ENCODE measurements at places on chromosomes 6 and 20.

DNA sequence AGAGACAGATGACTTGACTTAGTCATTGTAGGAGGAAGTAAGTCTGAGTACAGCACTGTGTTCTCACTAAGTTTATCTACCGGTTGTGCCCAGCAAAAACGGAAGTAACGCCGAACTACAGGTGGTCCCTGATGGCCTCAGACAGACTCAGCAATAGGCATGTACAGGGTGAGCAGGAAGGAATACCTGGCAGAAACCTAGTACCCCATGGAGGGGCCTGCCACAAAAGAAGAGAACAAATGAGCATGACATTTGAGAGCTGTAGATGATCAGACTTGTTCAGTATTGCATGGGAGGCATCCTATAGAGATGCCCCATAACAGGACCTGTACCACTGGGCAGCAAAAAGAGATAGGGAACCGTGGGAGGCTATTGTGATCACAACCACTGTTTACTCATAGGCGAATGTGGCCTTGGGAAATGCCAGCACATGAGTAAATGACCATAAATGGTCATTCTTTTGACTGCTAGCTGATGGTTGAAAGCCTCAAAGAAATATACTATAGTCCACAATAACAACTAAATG lies 106.4 kb upstream of the TAB2 start:
- no peak for DNase-seq

- no peak for DNase-seq
Observed at GRCh38 chr6:87012035-87012434, 74.7 kb downstream of the HTR1E start.

- DNase-seq = no peak
Observed at GRCh38 chr6:105825210-105825609, 260.9 kb upstream of the PRDM1 start.

DNA sequence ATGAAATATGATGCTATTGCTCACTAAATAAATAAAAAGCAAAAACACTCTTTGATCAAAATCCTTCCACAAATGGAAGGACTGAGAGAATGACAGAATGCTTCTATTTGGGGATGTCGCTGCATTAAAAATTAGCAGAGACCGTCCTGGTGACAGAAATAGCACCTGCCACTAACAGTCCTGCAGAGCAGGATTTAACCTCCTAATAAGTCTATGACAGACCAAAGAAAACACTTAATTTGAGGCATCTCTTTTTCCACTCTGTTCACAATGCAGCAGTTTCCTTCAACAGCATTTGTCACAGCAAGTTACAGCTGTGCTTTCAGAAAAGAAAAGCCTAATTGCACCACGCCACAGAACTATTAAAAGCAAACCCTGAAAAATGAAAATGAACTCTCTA lies 140.6 kb upstream of the BEND6 start:
- DNase-seq = no peak

- DNase-seq = no peak
Observed at GRCh38 chr6:25312703-25313102, 33.5 kb downstream of the CARMIL1 start.

DNA sequence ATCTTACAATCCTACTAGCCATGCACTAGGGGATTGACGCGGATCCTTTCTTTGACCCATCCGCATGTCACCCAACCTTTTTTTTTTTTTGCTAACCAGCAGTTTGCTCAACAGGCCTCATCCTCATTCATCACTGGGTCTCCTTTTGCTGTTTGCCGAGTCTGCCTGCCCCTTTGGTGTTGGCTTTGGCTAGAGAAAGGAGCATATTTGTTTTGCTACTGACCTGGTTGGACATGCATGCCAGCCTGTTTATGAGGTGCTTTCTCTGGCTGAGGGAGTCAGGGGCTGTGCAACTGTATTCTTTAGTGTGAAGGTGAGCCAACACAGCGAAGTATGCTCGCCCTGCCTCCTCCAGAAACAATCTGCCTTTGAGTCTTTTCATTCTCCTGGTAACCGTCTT lies 40.2 kb downstream of the E2F3 start:
- no peak for DNase-seq

GRCh38 chr6:102417368-102417998 lies 1024.0 kb downstream of the GRIK2 start:
- no peak for DNase-seq

DNA sequence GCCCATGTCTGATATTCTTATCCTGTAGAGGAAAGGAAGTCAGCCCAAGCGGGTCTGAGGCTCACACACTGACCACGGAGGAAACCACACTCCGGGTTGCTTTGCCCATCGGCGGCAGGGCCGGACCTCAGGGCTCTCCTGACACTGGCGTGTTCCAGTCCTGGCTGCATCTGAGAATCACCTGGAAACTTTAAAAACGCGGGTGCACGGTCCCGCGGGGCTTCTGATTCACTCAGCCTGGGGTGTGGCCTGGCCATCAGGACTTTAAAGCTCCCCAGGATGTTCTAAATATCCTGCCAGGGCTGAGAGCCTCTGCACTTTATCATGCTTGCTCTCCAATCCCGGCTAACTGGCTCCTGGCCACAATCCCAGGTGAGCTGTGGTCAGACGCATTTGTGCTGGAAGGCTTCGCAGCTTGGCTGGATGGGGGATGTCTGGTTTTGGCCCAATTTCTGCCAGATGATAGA lies 47.7 kb upstream of the DACT2 start:
- no peak for DNase-seq

Data from stimulated activated CD8-positive, alpha-beta memory T cell treated with anti-CD3 and anti-CD28 coated beads, Interleukin-4, amount 100 ng/mL, for 1 hour (primary cell).